ENCODE measurements at places on chromosomes 4 and X. TPM values are rescaled to one million over a fixed set of nuclear protein-coding genes. Genes with fewer than 3 reads are reported as not detected.
A peak's percentile ranks its signal among the peaks of the same experiment; 100 is the strongest.

- peak; percentile 55 for DNase-seq
Measured at GRCh38 chr4:140755774-140756318, 339 bp downstream of the TBC1D9 start.

- no peak for DNase-seq
Measured at GRCh38 chrX:153642051-153642654, 4.8 kb upstream of the DUSP9 start.

DNA sequence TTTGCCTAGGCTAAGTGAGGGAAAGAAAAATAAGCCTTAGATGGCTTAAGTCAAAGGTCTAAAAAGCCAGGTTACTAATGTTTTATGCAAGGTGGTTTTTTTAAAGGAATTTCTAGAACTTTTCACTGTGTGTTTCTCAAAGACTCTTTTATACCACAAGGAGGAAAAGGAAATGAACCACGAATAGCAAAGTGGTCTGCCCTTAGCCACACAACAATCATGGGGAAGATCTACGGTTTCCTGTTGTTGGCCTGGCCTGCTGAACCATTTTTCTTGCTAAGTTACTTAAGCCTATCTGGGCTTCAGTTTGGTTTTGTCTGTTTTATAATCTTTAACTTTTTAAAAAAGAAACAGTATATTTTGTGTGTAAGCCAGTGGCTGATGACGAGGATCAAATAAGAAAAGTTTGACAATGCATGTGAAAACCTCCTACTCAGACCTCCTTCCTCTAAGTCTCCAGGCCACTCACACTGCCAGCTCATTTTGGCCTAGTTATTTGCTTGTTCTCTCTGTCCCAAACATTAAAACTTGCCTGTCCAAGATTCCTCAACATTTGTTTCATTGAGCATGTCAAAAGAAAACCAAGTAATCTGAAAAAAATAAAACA, 56.7 kb upstream of the COL25A1 start:
- DNase-seq, result no peak

DNA sequence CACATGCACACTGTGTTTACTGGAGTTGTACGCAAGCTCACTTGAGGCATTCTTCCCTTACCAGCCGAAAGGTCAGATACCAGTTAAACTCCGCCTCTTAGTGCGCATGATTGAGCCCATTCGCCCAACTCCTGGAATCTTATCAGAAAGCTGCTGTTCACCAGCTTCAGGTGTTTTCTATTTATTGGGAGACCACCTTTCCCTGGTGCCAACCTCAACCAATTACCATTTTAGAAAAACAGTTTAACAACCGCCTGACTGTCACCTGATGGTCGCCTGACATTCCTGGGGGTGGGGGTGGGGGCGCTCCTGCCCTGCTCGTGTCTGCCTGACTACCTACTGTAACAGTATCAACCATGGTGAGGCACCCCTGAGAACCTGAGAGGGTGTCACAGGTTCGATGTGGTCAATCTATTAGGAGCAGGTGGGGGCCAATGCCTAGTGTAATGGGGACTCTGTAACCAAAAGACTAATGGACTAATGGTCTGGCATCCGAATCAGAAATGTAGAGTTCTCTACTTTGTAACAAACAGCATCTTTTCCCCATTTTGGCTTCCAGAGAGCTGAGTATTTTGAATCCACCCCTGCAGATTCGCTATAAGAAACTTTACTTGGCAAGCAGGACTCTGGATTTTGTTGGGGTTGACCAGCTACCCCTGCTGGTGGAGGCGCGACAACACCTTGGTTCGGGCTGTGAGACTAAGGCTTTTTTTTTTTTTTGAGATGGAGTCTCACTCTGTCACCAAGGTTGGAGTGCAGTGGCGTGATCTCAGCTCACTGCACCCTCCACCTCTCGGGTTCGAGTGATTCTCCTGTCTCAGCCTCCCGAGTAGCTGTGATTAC, 58.2 kb upstream of the ZNF157 start:
- no peak for DNase-seq

- no peak for DNase-seq
Measured at GRCh38 chr4:8147231-8147970, 11.2 kb downstream of the ABLIM2 start.

DNA sequence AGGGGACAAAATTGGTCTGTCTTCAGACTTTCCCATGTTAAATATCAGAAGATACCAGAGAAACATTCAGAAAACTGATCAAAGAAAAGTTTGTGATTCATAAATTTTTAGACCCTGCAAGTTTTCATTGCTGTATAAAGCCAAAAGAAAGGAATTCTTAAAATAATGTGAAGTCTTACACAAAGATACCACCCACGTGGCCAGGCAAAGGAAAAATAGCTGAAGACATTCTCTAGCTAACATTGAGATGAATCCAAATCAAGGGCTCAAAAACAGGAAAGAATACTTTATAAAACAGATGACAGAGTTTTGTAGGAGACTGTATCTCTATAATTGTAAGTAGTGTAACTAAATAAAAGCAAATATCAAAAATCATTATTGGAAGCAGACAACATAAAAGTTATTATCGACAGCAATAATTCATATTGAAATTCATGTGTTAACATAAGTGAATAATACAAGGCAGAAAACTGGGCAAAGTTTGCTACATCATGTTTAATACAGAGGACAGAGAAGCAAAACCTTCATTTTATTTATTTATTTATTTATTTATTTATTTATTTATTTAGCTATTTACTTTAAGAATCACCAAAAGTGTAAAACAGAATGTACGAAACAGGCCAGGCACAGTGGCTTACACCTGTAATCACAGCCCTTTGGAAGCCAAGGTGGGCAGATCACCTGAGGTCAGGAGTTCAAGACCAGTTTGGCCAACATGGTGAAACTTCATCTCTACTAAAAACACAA, 204.6 kb upstream of the SLIT2 start:
- peak; percentile 14 for DNase-seq

GRCh38 chrX:130669233-130669632, 233.8 kb downstream of the ENOX2 start:
- DNase-seq, result no peak

DNA sequence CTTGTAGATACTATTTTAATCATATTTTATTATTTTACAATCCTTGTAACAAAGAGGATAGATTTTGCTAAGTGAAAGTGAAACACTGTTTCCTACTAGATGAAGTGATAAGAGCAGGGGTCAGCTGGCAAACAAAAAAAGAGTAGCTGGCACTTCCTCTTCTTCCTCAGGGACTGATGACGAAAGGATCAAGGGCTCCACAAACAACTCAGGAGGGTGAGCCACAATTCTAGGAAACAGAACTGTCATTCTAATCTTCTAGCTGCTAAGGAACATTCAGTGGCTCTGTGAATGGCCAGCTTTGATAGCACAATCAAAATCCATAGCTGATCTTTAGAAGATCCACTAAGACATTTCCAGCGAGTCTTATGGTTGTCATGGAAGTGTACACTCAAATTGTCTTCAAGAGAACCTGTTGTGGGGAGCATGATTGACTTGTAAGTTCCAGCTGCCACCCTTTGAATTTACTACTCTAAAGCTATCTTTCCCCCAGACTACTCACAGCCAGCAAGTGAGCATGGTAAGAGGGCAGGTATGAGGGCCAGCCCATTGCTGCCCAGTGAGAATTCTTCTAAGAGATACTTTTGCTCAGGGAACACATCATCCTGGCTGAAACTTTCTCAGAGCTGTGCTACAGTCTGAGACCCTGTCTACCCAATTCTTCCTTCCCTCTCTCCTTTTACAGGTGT, 275.7 kb upstream of the RASGEF1B start:
- no peak for DNase-seq

DNA sequence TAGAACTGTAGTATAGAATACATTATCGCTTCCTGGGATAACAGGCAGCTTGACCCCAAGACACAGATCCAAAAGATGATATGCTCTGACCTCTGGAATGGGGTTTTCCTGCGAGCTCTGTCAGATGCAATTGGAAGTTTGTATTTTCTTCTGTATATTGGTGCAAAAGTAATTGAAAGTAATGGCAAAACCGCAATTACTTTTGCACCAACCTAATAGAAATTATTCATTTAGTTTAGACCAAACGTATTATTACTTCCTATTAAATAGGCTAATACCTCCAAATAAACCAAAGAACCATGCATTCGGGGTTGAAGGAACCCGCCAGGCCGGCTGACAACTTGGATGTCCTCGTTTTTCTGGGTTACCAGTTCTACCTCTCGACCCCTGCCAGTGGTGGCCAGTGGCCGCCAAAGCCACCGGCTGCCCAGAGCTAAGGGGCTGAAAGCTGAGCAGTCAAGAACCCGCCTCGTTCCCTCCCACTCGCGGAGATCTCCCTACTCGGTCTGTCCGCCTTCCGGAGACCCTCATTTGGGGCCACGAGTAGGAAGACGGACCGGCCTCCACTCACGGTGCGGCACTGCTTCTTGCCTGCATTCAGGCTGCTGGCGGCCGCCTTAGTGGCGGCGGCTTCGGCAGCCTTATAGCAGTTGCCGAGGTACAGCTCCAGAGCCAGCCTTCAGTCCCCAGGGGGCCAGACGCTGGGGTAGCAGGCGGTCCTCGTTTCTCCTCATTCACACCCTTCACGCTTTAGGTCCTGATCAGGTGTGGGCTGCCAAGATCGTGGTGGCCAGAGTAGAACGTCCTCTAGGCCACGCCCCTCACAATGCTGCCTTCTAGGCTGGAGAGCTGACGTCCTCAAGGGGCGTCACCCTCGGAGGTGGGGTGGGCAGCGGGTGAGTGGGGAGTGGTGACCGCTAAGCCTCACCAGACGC, 121.9 kb downstream of the RBMX2 start:
- DNase-seq, result no peak

DNA sequence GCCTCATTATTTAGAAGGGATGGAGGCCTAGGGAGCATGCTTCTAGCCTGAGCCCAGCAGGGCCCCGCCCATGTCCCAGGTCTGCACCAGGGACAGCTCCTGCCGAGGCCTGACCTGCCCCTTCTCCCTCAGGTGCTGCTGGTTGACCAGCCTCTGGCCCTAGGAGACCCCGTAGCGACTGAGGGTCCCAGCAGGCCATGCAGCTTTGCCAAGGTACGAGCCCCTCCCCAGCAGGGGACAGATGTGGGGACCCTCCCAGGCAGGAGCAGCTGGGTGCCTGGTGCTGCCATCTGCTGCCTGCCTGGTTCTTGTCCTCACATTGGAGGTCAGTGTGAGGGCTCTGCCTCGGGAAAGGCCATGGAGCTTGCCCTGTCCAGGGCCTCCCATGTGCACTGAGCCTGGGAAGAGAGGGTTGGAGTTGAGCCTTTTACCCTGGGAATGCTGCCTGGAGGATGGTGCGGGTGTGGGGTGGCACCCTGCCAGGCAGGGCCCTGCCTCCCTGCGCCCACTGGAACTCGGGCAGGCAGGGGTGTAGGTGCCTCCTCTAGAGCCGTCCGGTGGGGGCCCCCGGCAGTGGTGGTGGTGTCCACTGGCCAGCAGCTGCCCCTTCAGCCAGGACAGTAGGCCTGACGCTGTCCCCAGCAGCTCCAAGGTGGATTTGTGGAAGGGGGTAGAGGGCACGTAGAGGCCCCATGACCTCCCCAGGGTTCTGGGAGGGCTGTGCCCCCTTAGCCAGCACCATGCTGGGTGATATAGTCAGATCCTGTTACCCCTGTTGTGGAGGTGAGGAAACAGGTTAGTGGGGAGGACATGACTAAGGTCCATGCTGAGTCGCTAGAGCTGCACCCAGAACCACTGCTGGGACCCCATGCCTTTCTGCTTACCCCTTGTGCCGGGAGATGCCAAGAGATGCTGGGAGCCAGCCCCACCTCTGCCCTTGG, 2.2 kb upstream of the MSANTD1 start:
- DNase-seq, result no peak

DNA sequence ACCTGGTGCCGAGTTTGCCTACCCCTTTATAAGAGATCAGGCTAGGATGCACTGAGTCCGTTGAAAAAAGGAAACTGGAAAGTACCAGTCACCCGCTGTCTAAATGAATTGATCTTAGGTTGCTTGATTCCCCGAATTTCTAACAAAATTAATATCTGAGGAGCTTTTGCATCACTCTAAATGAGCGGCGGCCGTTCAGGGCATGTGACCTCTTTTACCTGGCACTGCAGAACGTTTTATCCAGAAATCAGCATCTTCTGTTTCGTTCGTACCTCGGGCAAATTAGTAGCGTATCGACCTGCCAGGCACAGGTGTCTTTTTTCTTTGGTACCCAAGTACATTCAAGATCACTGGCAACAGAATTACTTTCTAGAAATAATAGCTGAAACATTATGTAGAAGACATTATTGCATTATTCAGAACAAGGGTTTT, 876 bp downstream of the KLHL2 start:
- no peak for DNase-seq

DNA sequence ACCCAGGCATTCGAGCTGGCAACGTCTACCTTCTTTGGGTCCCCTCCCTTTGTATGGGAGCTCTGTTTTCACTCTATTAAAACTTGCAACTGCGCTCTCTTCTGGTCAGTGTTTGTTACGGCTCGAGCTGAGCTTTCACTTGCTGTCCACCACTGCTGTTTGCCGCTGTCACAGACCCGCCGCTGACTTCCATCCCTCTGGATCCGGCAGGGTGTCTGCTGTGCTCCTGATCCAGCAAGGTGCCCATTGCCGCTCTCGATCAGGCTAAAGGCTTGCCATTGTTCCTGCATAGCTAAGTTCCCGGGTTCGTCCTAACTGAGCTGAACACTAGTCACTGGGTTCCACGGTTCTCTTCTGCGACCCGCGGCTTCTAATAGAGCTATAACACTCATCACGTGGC, 183.5 kb upstream of the GALNTL6 start:
- DNase-seq, result no peak

- peak; percentile 85 for DNase-seq
Measured at GRCh38 chrX:47540754-47541538, 20.1 kb upstream of the ARAF start.

DNA sequence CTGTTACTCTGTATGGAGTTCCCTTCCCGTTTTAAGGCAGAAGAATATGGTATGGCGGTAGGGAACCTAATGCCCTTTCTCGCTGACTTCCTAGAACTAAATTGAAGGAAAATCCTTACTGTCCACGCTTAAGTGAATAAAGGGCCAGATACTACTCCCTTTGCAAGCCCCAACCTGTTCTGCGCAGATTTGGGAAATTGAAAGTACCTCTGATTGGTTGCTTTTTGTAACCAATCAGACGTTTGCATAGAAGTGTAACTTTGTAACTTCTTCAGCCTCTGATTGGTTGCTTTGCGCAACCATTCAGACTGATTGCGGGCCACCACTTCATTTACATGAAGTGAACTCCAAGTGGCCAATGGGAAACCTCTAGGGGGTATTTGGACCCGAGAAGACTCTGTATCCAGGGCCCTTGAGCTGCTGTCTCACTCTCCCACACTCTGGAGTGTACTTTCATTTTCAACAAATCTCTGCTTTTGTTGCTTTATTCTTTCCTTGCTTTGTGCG, 1.2 kb upstream of the TMEM33 start:
- DNase-seq, result no peak

- DNase-seq, result no peak
Measured at GRCh38 chr4:40000711-40001110, 23.0 kb upstream of the PDS5A start.

Gene RHOH
- total RNA-seq, result 1.7 TPM

Gene NIPAL1
- total RNA-seq, result 9.5 TPM

Gene SLIT2
- 40.4 TPM for total RNA-seq

Gene MYL5
- 94.6 TPM for total RNA-seq

Gene DMRTC1
- total RNA-seq, result not detected

Gene TMEM154
- 15.0 TPM for total RNA-seq

Gene TMSB15C
- total RNA-seq, result 7.6 TPM

Gene RIPPLY1
- total RNA-seq, result not detected

Gene RASL11B
- 21.5 TPM for total RNA-seq

Gene MND1
- 5.7 TPM for total RNA-seq

Gene WDR44
- total RNA-seq, result 14.0 TPM
